ENCODE measurements at places on chromosomes 6 and 20. TPM values are rescaled to one million over a fixed set of nuclear protein-coding genes. Genes with fewer than 3 reads are reported as not detected.

The ABHD16B gene
- not detected for total RNA-seq

The TBC1D20 gene
- total RNA-seq = 15.8 TPM

The RIMS1 gene
- total RNA-seq = 21.2 TPM

The VARS1 gene
- 48.1 TPM for total RNA-seq

The ZC3H12D gene
- total RNA-seq = under 0.01 TPM

- no peak for DNase-seq
Observed at GRCh38 chr20:14777591-14777990, 440.2 kb upstream of the FLRT3 start.

DNA sequence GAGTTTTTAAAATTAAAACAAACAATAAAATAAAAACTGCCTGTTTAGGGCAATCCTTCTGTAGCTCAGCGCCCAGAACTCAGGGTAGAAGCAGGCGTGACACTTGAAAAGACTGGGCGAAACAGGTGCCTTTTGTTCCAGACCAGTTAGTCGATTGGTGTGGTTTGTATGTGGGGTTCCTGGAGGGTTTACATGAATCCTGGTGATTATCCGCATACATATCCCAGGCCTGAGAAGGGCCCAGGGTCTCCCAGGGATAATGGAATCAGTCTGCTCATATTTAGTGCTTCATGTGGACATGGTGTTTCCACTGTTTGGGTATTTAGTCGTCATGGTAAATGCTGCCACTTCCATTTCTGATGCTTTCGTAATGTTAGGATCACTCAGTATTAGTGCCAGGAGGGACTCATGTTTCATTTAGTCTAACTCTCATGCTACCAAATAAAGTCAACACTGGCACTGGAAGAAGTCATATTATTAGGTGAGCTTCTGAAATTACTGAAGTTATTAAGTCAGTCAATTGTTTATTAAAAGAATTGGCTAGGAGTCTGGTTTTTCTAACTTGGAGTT lies 116.5 kb downstream of the SAMD5 start:
- DNase-seq = no peak

GRCh38 chr20:58731192-58731591 lies 38.6 kb downstream of the NPEPL1 start:
- DNase-seq = no peak

GRCh38 chr6:26332843-26333242 lies 32.2 kb upstream of the BTN3A2 start:
- no peak for DNase-seq

- DNase-seq = no peak
Observed at GRCh38 chr6:92723390-92723931, 695.9 kb downstream of the EPHA7 start.

DNA sequence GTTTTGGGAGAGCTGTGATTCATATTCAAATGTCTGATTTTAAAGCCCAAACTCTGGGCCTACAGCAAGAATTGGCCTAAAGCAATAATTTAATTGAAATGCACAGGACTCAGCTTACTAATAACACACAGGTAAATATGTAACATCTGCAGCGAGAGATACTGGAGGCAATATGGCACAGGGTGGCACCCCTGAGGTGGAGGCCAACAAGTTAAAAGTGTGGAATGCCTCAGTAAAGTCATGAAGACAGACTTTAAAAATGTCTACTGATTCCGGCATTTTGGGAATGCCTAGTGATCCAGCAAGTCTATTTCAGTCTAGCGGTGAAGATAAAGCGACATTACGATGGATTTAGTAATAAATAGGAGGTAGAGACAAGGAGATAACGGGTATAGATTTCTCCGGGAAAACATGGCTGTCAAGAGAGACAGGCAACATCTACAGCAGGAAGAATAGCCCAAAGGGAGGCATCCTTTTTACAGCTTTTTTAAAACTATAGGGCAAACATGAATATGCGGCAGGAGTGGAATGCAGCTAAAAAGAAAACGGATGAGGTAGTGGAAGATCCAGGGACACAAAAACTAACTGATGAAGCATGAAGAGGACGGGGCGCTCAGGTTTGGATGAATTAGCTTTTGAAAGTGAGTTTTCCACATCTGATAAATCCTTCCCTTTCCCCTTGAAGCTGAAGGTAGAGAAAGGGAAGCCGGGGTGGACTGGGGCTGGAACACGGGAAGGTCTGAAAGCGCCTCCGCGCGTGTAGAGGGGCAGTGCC lies 1.2 kb downstream of the NANP start:
- no peak for DNase-seq

DNA sequence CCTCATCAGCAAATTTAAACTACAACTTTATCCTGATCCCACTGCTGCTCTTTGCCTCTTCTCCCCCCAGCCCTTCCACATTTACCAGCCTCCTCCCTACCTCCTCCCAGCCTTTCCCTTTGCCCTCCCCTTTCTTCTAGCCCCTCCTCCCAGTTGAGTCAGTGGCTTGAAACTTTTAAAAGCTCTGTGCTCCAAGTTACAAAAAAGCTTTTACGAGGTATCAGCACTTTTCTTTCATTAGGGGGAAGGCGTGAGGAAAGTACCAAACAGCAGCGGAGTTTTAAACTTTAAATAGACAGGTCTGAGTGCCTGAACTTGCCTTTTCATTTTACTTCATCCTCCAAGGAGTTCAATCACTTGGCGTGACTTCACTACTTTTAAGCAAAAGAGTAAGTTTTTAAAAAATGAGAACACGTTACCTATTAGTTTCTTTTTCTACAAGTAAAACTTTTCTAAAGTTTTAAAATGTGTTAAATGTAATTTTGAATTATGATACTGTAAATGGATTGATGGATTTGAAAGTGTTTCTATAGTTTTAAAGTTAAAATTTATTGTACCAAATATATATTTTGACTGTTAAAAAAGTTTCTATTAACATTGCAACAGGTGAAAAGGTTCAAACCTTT lies at the start of gene GJA1:
TSS of gene GJA1 (plus strand) at position 203 of the 626 bp plus-strand sequence. CDS start 11,202 bp downstream, outside the sequence.
- peak; percentile 95 for DNase-seq

GRCh38 chr6:139327038-139327437 lies 35.2 kb upstream of the TXLNB start:
- DNase-seq = no peak

DNA sequence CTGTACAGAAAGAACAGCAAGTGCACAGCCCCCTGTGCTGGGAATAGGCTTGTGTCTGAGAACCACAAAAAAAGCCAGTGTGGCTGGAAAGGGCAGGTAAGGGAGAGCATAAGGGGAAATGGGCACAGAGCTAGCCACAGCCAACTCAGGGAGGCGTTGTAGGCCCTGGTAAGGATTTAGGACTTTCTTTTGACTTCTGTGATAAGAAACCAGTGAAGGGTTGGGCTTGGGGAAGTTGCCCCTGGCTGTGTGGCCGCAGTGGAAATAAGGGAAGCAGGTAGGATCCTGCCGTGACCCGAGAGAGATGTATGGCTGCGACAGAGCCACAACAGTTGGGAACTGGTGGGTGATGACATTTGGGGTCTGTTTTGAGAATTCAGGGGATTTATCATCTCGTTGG lies 30.0 kb upstream of the PHACTR2 start:
- no peak for DNase-seq

GRCh38 chr6:16698997-16699868 lies 62.0 kb downstream of the ATXN1 start:
- no peak for DNase-seq

GRCh38 chr6:169847901-169848311 lies 96.5 kb downstream of the ERMARD start:
- DNase-seq = no peak

- peak; percentile 12 for DNase-seq
Observed at GRCh38 chr20:4637081-4637797, 84.5 kb upstream of the PRND start.

DNA sequence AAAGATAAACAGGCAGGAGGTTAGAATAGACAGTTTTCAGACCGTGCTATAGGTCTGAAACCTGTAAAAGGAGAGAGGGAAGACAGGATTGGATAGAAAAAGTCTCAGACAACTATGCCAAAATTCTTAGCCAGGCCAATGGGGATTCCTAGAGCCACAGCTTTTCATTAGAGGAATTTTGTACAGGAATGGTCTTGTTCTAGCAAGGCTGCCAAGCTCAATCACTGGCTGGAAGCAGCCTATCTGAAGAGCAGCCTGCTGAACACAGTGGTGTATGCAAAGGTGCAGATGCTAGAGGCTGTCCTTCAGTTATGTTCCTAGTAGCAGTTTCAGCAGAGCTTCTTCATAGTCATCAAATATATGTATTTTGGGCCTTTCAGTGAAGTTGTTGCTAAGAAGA lies 313.1 kb downstream of the GRIK2 start:
- no peak for DNase-seq

DNA sequence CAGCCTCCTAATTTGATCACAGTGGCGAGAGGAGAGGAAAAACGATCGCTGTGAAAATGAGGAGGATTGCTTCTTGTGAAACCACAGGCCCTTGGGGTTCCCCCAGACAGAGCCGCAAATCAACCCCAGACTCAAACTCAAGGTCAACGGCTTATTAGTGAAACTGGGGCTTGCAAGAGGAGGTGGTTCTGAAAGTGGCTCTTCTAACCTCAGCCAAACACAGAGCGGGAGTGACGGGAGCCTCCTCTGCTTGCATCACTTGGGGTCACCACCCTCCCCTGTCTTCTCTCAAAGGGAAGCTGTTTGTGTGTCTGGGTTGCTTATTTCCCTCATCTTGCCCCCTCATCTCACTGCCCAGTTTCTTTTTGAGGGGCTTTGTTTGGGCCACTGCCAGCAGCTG lies 28.7 kb downstream of the SAYSD1 start:
- DNase-seq = no peak

DNA sequence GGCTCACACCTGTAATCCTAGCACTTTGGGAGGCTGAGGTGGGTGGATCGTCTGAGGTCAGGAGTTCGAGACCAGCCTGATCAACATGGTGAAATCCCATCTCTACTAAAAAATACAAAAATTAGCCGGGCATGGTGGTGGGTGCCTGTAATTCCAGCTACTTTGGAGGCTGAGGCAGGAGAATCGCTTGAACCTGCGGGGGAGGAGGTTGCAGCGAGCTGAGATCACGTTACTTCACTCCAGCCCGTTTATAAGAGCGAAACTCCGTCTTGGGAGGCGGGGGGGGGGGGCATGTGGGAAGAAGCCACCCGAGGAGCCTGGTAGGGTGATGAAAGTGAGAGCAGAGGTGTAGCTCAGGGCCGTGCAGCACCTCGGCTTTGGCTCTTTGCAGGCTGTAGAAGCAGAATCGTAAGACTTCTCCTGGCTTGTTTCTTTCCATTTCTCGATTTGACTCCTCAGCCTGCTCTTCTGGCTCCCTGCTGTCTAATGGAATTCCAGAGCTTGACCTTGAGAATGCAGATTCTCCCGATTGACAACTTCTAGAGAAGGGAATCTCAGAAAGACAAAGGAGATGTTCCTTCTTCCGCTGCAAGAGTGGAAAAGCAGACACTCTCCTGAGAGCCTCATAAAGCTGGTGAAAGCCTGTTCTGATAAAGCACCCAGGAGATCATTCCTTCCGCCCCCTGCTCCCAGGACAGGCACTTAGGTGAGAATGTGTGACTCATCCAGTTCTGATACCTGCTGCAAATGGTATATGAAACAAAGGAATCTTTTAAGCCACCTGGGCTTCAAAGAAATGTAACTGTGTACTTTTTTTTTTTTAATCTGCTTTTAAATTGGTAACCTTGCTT lies 26.0 kb upstream of the PPP1R16B start:
- no peak for DNase-seq
